ENCODE measurements at places on chromosomes 12 and 14.
A peak's percentile ranks its signal among the peaks of the same experiment; 100 is the strongest.

DNA sequence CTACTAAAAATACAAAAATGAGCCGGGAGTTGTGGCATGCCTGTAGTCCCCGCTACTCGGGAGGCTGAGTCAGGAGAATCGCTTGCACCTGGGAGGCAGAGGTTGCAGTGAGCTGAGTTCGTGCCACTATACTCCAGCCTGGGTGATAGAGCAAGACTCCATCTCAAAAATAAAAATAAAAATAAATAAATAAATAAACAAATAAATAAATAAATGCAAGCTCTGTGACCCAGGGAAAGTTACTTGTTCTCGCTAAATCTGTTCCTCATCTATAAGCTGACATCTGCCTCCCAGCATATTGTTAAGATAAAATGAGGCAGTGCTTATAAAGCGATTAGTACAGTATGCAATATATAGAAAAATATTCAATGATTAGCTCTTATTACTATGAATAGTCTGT lies 56.4 kb upstream of the STK38L start:
- DNase-seq = peak; percentile 2

- DNase-seq = no peak
These were observed 28.6 kb upstream of the ADGRD1 start for GRCh38 chr12:130924966-130925665.

- no peak for DNase-seq
These were observed 30.9 kb downstream of the ATP2A2 start for GRCh38 chr12:110311903-110312302.

GRCh38 chr12:78711954-78712353 lies 152.6 kb upstream of the SYT1 start:
- DNase-seq = no peak

DNA sequence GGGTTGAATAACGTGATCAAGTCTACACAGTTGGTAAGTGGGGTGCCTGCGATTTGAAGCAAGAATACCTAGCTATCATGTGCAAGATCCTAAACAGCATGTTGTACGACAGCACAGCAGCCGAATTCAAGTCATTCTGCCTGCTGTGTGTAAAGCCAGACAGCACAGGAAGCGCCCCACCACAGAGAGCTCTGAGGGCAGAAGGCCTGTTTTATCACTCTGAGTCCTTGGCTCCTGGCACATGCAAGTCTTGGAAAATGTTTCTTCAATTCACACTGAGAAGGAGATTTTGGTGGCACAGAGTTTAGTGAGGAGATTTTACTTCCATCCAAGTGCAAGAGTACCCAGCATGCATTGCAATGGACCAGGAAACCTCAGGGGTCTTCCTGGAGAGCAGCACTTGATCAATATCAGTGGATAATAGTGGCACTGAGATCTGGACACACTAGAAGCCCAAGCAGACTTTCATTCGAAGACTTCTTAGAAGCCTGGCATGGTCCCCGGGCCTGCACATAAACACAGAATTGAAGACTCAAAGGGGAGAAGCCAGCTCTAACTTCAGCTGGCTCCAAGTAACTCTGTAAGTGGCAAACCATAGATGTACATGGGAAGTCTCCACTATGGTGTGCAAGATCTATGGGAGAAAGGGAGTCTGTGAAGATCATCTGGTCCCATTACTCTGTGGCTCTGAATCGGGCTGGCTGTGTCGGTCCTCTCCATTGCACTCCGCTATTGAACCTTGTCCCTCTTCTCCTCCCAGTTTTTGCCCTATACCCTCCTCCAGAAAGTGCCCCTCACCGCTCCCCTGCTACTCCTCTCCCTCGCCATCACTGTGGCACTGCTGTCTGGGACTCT lies 1.5 kb upstream of the KRT1 start:
- no peak for DNase-seq

DNA sequence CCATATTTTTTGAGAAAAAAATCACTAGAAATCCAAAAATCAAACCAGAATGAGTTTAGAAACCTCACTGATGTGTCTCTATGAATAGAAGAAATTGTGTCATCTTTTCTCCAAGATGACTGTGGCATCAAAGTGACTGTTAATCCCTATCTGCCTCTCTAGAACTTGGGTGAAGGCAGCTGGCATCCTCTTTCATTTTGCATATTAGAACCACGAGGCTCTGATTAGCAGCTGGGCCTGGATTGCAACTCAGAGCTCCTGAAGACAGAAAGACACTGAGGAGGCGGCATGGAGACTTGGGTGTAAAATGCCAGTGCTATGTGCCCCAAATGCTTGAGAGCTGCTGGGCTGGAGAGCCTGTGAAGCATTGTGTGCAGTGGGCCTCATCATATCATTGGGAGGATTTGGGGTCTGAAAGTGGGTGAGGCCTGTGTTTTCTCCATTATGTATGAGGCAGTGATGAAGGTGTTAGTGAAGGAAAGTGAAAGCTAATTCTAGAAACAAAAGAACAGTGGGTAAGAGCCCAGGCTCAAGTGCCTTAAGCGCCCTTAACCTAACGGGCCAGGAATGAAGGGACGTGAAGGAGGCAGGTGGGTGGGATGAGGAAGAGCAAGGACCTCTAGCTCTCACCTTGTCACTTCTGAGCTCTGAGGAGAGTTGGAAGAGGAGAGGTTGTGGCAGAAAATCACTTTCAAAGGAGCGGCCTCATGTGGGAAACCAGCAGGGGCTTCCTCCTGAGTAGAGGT lies 26.2 kb downstream of the NKX2-8 start:
- DNase-seq = no peak

GRCh38 chr12:13252616-13253015 lies 56.1 kb downstream of the EMP1 start:
- no peak for DNase-seq

DNA sequence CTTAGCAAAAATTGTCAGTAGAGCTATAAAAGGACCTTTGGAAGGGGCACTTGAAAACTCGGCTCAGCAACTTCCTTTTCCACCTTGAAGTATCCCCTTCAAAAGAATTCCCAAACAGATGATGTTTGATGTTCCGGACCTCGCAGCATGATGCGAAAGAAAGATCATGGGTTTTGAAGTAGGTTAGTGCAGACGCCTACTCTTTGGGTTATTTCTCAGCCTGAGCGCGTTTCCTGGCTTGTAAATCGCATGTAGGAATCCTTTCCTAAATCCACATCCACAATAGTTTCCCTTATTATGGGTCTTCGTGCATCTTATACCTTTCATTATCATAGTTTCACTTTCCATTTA lies 584 bp upstream of the NEDD1 start:
- no peak for DNase-seq

- peak; percentile 59 for DNase-seq
These were observed 34.1 kb downstream of the SCFD1 start for GRCh38 chr14:30656190-30656632.

DNA sequence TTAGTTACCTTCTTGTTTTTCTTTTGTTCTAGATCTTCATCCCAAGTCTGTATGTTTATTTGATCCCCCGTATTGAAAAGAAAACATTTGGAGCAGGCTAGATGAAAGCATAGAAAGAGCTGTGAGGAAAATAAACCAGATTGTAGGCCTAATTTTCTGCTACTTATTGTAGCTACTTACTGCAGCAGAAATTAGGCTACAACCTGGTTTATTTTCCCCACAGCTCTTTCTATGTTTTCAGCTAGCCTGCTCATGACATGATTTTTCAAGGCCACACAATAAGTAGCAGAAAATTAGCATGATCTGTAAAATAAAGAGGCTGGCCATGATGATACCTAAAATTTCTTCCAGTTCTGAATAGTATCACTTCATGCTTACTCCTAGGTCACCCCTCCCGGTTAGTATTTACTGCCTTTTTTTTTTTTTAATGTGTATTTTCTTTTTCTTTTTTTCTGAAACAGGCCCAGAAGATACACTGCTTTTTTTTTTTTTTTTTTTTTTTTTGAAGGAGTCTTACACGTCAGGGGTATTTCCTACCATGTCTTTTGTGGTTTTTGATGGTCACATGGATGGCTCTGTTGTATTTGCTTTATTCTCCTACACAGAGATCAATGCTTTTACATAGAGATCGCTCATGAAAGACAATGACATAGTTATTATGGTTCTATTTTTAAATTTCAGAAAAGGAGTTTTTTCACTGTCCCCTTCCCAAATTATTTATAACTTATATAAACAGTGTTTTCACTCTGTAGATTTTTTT lies 32.3 kb downstream of the BHLHE41 start:
- no peak for DNase-seq

GRCh38 chr12:10178821-10179220 lies at the start of gene TMEM52B:
Gene TMEM52B, plus strand, starts transcription at chr12:10179032. Its CDS starts 543 bp downstream, at chr12:10179575.
- DNase-seq = no peak

DNA sequence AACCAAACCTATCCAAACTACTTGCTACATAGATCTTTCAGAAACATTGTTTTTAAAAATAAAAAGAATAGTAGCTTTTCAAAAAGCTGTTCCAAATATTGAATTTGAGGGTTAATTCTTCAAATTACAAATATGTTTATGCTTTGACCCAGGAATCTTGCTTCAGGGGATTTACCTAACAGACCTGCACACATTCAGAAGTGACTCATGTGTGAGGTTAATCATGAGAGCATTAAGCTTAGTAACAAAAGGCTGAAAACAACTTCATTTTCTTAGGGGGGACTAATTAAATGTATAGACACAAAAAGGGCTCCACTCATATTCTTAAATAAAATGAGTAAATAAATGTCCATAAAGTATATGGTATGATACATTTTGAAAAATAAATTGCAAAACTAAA lies 672.4 kb upstream of the FLRT2 start:
- DNase-seq = no peak

DNA sequence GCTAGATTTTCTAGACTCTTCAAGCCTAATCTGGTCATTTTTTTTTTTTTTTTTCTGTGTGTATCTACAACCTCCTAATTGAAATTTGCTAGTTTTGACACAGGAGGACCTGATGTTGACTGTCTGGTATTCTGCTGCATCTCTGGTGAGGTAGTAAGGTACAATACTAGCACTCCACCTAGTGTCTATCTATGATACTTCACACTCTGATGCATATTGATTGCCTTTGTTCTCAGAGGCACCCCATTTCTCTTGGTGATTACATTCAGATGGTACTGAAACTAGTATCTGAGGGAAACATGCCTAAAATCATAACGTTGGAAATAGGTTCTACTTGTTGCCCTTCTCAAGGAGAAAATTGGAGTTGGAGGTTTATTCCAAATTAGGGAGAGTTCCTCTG lies 930.5 kb upstream of the NOVA1 start:
- no peak for DNase-seq

DNA sequence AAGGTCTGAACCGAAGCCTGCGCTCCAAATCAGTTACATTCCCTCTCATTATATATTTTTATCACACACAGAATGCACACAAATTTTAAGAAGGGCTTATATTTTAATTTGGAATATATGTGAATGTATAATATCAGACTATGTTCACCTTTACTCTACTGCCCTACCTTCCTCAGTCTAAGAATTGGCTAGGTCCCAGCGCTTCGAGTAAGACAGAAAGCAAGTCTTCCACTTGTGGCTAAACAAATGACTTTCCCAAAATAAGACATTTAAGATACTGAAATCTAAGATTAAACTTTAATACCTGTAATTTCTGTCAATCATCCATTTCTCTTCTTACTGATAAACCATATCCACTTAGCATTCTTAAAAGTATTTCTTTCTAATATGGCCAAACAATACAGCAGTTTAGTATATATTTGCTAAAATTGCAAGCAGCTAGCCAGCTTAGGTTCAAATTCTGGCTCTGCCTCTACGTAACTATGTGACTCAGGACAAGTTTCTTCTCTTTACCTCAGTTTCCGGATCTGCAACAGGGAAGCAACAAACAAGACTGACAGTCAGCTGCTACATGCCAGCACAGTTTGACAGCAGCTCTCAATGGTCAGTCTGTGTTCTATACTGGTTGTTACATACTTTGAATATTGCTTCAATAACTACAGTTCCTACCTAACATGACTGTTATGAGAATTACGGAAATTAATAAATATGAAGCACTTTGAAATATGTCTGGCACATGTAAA lies 2.0 kb downstream of the INTS13 start:
- peak; percentile 50 for DNase-seq

DNA sequence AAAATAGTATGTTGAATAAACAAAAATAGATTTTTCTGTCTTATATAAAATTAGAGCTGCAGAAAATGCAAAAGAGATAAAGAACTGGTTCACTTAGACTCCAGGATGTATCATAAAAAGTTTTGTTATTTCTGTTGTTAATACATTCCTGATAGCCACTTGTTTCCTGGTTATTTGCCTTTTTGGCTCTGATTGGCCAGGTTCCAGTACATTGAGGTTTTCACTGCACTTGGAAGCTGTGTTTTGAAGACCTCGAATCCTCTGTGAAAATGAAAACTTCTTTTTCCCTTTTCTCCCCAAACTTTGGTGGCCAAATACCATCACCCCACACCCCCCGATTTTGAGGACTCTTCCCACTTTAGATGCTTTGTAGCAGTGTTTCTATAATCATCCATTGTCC lies 525.3 kb downstream of the MED13L start:
- no peak for DNase-seq

DNA sequence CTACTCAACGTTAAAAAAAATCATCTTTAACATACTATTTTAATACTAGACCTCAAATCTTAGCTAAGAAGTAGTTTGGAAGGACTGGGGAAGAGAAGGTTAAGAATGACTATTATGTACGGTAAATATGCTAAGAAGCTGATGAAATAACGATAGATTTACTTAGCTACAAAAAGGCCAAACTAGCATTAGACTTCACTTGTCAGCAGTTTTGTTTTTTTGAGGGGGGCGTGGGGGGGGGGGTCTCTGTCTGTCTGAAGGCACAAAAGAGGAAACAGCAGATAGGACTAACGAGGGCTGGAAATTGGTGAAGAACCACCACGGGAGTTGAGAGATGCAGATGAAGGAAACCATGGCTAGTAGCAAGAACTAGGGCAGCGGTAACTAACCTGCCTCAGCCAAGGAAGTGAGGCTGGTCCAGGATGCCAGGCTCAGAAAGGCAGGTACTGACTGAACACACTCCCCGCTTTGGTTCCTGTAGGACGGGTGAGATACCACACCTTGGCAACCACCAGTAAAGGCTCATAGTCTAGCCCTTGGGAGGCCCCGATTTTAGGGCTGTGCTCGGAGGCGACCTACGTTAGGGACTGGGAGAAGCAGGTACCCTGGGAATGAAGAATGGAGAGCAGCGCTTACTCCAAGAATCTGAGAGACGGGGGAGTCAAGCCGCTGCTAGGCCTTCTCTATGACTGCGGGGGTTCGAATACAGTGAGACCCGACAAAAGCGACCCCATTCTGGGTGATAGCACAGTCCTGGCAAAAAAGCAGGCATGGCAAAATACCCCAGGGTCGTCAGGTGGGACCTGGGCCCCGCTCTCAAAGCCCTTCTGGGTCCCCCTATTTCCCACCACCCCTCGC lies 675 bp downstream of the NEDD8 start:
- no peak for DNase-seq

- peak; percentile 61 for DNase-seq
These were observed 127.6 kb upstream of the NCOR2 start for GRCh38 chr12:124694846-124695497.

GRCh38 chr14:65791191-65791981 lies 378.9 kb downstream of the FUT8 start:
- DNase-seq = no peak

- no peak for DNase-seq
These were observed 19.5 kb downstream of the TTC9 start for GRCh38 chr14:70660967-70661893.

- no peak for DNase-seq
These were observed 2.2 kb downstream of the SCNN1A start for GRCh38 chr12:6373022-6373787.
